Germinal center (tissue), 1 donor: ENCODE measurements at places on chromosomes 2 and 18.

DNA sequence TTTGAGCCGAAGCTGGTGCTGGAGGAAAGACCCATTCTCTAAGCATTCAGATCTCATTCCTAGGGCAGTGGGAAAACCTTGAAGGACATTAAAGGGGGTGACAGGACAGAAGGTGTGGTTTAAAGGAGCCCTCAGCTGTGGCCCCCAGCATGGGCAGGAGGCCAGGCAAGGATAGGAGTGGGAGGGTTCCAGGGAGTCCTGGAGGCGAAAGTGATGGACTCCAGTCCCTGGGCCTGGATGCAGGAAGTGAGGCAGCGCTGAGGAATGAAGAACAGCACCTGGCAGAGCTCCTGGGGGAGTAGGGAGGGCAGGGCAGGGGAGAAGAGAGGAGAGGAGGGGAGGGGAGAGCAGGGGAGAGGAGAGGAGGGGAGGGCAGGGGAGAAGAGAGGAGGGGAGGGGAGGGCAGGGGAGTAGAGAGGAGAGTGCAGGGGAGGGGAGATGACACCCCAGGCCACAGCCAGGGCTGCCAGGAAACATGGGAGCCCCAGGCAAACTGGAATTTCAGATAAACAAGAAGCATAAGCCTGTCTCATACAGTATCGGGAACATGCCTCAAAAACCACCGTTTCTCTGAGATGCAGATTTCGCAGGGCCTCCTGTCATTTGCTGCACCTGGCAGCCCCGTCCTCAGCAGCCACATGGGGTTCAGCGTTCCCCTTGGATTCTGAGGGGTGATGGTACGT, 5.7 kb downstream of the RAMP1 start:
- DNase-seq = no peak

DNA sequence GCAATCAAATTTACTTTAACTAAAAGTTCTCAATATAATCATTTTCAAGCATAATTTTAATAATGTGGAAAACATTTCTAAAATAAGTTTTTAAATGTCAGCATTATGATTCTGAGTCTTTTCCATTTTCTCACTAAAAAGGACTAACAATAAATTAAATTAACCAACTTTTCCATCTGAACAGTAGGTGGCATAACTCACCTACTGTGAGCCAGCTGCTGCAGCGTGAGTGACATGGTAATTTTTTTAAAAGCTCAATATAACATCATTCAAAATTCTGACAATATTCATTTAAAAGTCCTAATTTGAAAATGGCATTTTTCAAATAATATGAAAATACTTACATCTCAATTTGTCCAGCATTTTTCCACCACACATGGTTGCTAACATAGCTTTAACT, 66.5 kb downstream of the DTNB start:
- peak; percentile 14 for DNase-seq

- DNase-seq = no peak
Observed at GRCh38 chr2:161901460-161901859, 172.6 kb downstream of the DPP4 start.

GRCh38 chr2:28487258-28487657, 8.6 kb upstream of the PLB1 start:
- no peak for DNase-seq

GRCh38 chr2:199488772-199489400, 31.1 kb upstream of the SATB2 start:
- DNase-seq = peak; percentile 66

- DNase-seq = no peak
Observed at GRCh38 chr2:15684161-15685039, 92.7 kb downstream of the DDX1 start.

- DNase-seq = no peak
Observed at GRCh38 chr2:132460781-132461180, 44.2 kb downstream of the GPR39 start.

DNA sequence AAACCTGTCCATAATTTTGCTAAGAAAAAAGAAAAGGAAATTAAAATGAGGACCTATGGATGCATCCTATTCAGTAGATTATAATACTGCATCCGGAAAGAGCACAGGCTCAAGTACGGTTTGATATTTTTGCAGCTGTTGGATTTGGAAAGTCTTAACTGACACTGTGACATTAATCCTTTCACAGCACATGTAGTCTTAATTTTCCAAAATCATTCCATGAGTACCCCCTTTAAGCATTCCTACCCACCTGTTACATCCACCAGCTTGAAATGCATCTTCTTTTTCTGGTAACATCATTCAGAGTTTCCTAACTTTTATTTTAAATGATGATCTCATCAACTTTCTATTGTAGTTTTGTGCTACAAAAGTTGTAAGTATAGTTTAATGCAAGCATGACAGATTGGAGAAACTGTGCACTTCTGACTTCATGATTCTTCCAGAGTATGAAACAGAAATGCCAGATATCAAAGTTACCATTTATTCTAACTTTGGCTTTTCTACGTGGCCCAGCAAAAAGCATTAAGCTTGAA, 113.5 kb downstream of the ESCO1 start:
- no peak for DNase-seq

DNA sequence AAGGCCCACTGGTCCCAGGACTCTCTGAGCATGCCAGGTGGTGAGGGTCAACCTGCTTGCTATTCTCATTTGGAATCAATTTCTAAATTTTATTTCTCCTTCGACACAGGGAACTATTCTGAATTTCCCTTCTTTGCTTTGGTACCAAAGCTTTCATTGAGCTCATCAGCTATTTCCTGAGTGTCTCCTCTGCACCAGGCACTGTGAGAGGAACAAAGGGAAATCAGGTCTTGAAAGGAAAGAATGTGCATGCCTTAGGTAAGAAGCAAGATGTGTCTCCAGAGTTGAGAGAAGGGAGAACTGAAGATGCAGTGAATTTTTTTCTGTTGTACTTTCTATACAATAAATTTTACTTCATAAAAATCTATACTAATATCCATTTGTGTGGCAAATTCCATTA, 17.9 kb downstream of the SPATS2L start:
- no peak for DNase-seq

GRCh38 chr2:118817469-118817868, 30.0 kb downstream of the EN1 start:
- no peak for DNase-seq

DNA sequence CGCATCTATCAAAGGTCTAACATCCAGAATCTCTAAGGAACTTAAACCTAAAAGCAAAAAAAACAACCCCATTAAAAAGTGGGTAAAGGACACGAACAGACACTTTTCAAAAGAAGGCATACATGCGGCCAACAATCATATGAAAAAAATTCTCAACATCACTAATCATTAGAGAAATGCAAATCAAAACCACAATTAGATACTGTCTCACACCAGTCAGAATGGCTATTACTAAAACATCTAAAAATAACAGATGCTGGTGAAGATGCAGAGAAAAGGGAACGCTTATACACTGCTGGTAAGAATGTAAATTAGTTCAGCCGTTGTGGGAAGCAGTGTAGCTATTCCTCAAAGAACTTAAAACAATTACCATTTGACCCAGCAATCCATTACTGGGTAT, 38.0 kb downstream of the PPP3R1 start:
- DNase-seq = no peak

GRCh38 chr2:203412546-203413331, 84.5 kb downstream of the ABI2 start:
- no peak for DNase-seq

GRCh38 chr2:55782528-55783173, 89.0 kb upstream of the PNPT1 start:
- no peak for DNase-seq

- no peak for DNase-seq
Observed at GRCh38 chr2:20430461-20431300, 16.2 kb upstream of the RHOB start.

- DNase-seq = no peak
Observed at GRCh38 chr2:218400930-218401881, 1.5 kb downstream of the CTDSP1 start.

- DNase-seq = no peak
Observed at GRCh38 chr2:237722616-237723015, 76.0 kb upstream of the RBM44 start.

DNA sequence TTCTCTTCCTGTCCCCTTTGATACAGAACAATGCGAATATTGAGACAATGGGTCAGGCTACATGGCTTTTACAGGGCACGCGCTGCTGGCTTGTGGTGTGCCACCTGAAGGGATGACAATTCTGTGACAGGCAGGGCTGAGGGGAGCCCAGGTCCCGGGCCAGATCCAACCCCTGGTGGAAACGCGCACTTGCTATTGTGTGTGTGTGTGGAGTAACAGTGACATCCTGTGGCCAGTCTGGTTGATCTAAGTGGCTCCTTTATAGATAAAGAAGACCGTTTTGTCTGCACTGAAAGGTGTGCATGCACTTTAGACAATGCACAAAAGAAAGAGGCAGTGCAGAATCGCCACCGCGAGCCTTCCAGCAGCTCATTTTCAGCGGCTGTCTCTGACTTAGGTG, 273.6 kb downstream of the HRH4 start:
- no peak for DNase-seq

DNA sequence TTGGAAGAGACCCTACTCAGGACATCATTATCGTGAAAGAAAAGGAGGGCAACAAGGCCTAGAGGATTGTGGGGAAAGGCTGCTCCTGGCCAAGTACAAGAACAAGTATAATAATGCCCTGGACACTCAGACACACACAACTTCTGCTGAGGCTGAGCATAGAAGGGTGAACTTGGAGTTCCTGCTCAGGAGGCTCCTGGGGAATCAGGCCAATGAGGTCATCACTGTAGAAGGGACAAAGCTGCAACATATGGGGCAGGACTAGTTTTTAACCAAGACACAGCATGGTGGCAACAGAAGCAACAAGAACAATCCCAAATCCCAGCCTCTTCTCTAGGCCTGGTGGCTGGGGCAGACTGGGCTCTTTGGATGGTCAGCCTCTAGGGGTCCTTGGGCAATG, 102.6 kb downstream of the POLR1A start:
- DNase-seq = no peak

GRCh38 chr2:137700681-137701080, 263.6 kb upstream of the HNMT start:
- no peak for DNase-seq

GRCh38 chr2:153939124-153939796, 67.5 kb downstream of the GALNT13 start:
- DNase-seq = no peak

DNA sequence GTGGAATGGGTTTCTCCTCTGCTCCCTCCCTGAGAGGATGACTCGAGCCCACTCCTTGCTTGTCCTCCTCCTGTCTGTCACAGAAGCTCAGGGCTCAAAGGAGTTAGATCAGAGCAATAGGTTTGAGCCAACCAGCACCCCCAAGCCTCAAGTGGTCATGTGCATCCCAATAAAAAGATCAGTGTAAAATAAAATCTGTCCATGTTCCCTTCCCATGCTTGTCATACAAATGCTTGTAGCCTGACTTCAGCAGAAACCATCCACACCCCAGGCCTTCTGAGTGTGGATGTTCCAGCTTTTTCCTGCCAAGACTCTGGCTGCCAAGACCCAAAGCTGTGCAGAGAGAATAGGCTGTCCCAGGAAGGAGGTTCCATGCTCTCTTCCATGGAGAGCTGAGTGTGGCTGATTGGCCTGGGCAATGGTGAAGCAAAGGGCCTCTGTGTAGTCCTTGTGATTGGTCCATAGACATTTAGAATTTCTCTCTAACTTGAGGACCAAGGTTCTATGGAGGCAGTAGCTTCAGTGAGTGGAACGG, 67.4 kb downstream of the GYPC start:
- no peak for DNase-seq

DNA sequence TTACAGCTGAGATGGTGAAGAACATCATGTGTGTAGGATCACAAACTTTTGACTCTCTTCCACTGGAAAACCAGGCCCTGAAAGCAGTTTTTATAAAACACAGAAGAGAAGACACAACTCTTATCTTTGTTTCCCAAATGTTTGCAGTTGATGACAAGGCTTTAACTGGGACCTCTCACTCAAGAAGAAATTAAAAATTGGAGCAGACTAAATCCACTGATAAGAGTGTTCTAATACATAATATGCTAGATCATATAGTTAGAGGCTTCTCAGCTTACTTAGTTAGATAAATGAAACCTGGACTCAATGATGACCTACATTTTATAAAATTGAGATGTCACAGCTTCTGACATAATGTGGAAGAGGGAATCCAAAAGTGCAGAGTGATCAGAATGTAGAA, 158.3 kb upstream of the WDSUB1 start:
- no peak for DNase-seq

DNA sequence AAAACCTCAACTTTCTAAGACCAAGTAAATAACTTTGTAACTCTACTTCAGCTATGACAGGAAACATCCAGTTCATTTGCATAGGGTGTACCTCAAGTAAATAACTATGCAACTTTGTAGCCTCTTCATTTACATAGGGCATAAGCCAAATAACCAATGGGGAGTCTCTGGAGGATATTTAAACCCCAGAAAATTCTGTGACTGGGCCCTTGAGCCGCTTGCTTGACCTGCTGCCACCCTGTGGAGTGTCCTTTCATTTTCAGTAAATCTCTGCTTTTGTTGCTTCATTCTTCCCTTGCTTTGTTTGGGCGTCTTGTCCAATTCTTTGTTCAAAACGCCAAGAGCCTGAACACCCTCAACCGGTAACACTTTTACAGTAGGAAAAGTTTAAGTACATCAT, 1112.7 kb upstream of the NRXN1 start:
- DNase-seq = no peak

GRCh38 chr18:34649080-34649479, 61.0 kb upstream of the DTNA start:
- no peak for DNase-seq

GRCh38 chr18:25244924-25245698, 106.9 kb downstream of the ZNF521 start:
- no peak for DNase-seq

DNA sequence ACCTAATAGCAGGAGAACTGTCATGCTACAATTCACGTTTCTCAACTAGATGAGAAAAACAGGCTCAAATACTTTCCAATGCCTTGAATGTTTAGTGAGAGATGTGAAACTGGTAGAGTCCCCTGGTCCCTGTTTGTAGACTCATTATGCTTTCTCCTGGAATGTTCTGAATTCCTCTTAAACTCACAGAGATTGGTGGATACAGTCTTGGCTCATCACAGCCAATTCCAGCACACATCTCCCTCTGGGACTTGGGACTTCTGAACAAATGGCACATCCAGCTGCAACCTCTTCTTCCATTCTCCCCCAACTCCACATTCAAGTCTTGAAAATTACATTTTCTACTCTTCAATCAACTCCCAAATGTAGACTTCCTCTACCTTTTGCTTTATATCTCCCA, 58.4 kb upstream of the NT5C1B start:
- no peak for DNase-seq

- DNase-seq = no peak
Observed at GRCh38 chr2:197033222-197033621, 106.7 kb upstream of the PGAP1 start.

DNA sequence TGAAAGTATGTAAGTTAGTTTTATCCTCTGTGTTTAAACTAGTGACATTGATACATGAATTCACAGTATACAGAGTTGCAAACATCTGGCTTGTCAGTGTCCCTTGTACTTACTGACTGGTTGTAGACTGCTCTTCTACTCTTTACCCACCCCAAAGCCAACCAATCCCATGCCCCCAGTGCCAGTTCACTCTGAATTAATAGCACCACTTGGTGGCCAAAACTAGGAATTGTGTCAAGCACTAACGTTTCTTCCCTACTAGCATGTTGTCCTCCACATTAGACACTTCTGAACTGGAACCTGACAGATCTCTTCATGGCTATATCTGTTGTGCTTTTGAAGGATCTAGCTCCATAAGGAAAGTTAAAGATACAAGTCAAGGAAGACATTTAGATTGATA, 27.2 kb upstream of the OTX1 start:
- peak; percentile 17 for DNase-seq
